ENCODE measurements at places on chromosomes 1 and 21.

DNA sequence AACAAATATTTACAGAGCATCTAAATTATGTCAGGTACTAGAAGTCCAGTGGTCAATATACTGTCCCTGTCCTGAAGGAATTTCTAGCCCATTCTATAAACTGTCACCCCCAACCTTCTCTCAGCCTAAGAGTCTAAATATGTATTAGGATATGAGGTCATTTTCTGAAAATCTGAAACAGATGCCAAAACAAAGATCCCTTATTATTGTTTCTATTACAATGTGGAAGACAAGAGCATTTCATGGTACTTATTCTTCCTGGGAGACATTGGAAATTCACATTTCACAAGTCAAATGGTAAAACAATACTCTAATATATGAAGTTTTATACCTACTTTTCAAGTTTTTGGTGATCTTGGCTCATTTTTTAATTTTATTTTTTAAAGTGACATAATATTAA is 2.6 kb downstream of the CLCA1 start:
- no peak for DNase-seq

DNA sequence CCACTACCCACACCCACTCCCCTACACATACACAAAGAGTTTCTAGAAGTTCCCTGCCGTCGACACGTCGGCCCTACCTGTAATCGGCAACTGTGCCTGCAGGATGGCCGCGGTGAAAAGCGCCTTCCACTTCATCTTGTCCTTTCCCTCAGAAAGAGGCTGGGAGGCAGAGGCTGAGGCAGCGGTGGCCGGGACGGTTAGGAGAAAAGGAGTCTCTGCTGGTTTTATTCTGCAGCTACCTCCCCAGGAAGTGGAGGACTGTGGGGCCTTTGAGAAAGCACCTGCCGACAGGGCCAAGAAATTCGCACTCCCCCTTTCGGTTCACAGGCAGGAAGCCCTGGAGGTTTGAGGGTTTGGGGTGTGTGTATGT is at the start of gene CD247:
Gene CD247, minus strand, starts transcription at position 199 of the 370 bp plus-strand sequence. Its CDS starts 64 bp downstream, at position 135.
- no peak for DNase-seq

- no peak for DNase-seq
Measured at GRCh38 chr1:22026924-22027289, 25.4 kb downstream of the CELA3A start.

DNA sequence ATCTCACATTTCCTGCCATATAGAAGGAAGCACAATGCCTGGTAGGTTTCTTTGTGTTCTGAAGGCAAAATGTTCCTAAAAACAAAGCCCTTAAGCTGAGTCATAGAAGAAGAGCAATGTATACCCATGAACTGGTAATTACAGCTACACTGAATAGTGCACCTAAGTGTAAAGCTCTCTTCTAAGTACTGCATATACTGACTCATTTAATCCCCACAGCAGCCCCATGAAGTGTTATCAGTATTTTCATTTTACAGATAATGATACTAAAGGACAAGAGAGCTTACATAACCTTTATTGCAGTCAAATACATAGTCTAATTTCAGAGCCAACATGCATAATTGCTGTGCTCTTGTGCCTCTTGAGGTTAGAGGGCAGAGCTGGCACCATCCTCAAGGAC is 239.9 kb downstream of the DPYD start:
- no peak for DNase-seq

GRCh38 chr21:19603011-19603593 is 1199.5 kb upstream of the TMPRSS15 start:
- no peak for DNase-seq

- DNase-seq: peak; percentile 61
Measured at GRCh38 chr1:45359882-45360513, 19.8 kb upstream of the MUTYH start.

GRCh38 chr1:32967888-32968568 is 3.4 kb upstream of the RNF19B start:
- no peak for DNase-seq

DNA sequence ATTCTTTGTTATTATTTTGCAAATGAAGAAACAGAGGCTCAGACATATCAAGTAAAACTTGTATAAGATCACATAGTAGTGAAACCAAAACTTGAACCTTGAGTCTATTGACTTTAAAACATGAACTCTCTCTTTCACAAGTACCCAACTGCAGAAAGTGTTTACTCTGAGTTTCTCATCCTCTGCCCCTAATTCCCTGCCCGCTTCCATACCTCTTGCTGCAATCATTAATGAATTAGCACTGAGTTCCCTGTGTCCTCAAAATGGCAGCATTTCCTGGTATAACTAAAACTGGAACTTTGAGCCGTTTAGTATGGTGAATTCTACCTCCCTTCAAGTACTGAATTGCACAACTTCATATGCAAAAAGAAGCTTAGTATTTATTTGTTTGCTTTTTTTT is 147.7 kb upstream of the DNAH14 start:
- DNase-seq: no peak

GRCh38 chr1:158689110-158689509 is 2.6 kb upstream of the SPTA1 start:
- peak; percentile 92 for DNase-seq

GRCh38 chr1:151242442-151242841 is 12.1 kb upstream of the PSMD4 start:
- no peak for DNase-seq

- DNase-seq: no peak
Measured at GRCh38 chr1:115466433-115466832, 128.4 kb upstream of the NGF start.

- no peak for DNase-seq
Measured at GRCh38 chr1:175554586-175554985, 188.8 kb downstream of the TNR start.

Measured in hematopoietic multipotent progenitor cell treated with erythropoietin and hydrocortisone succinate and interleukin-3 and kit ligand, for 15 days (in vitro differentiated cells).